ENCODE measurements at places on chromosomes 6 and 20.
A peak's percentile ranks its signal among the peaks of the same experiment; 100 is the strongest.

GRCh38 chr20:10855778-10856177 is 182.0 kb upstream of the JAG1 start:
- no peak for DNase-seq

DNA sequence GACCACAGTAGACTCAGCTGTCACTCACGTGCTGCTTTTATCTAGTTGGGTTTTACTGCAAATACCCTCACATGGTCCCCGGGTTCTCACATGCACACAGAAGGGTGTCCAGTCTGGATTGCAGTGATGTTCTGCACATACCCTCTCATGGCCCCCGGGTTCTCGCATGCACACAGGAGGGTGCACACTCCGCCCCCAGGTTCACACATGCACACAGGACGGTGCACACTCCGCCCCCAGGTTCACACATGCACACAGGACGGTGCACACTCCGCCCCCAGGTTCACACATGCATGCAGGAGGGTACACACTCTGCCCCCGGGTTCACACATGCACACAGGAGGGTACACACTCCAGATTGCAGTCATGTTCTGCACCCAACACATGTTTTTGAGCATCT is 224.3 kb downstream of the ERMARD start:
- no peak for DNase-seq

DNA sequence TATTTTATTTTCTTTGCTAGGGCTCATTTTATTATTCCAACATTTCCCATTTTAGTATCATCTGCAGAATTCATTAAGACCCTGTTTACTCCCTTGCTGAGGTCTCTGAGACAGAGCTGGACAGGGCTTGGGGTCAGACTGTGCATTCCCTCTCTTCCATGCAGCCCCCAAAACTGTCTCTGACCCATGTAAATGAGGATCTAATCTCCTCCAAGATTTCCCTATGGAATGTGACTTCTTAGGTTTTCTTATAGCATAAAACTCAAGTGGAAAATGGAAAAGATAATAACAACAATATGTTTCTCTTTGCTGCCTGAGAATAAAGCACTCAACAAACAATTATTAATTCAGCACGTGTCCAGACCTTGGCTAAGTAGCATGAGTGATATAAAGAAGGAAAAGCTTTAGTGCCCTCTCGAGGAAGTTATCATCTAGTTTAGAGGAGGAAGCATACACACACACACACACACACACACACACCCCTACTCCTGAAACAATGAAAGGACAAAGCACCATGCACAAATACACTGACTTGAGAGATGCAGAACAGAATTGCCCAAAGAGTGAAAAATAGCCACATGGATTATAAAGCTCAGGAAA is 815.5 kb downstream of the BCKDHB start:
- no peak for DNase-seq

- no peak for DNase-seq
Observed at GRCh38 chr20:51985013-51985415, 182.7 kb upstream of the SALL4 start.

GRCh38 chr20:7980332-7981046 is 39.1 kb downstream of the TMX4 start:
- peak; percentile 19 for DNase-seq

DNA sequence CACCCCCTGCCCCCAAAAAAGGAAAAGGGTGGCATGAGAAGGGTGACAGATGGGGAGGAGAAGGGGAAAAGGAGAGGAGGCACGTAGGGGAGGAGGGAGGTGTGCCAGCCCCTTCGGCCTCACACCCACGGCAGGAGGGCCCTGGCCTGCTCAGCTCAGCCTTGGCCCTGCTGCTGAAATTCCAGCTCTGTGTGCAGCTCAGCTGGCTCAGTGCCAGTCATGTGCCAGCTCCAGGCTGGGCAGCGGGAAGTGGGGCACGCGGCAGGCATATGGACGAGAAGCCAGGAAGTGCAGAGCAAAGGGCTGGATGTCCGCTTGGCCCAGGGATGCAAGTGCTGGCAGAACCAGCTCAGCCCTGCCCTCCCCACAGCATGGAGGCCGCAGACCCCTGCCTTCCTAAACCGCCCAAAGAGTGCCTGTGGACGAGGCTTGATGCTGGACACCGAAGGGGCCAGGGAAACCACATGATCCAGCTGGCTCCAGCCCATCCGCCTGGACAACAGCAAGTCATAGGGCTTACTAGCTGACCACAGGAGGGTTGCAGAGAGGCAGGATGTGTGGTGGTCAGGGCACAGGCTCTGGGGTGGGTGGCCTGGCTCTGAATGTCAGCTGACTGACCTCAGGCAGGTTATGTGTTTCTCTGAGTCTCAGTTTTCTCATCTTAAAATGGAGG is 60.2 kb downstream of the NOL4L start:
- no peak for DNase-seq

DNA sequence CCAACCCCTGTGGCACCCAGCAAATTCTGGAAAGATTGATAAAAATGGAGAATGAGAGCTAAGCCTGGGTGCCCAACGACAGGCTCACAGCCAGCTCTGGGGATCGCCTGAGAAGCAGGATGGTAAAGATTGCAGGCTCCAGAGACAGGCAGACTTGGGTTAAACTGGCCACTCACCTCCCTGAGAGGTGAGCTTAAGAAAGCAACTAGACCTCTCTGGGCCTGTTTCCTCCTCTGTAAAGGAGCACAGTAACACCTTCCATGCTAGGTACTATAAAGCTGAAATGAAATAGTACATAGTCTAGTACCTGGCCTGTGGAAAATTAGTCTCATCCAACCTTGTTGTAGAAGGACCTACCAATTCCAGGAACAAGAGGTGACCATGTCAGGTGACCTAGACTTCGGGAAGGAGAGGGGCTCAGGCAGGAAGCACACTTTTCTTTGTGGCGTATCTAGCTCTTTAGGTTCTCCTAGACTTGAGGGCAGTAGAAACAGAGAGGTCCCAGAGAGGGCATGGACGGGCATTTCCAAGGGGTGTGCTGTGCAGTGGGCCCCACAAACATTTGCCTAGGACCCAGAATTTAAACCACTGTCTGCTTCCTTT is 142.8 kb upstream of the MYLIP start:
- no peak for DNase-seq

GRCh38 chr6:130602151-130602770 is 224.9 kb upstream of the SMLR1 start:
- peak; percentile 26 for DNase-seq

DNA sequence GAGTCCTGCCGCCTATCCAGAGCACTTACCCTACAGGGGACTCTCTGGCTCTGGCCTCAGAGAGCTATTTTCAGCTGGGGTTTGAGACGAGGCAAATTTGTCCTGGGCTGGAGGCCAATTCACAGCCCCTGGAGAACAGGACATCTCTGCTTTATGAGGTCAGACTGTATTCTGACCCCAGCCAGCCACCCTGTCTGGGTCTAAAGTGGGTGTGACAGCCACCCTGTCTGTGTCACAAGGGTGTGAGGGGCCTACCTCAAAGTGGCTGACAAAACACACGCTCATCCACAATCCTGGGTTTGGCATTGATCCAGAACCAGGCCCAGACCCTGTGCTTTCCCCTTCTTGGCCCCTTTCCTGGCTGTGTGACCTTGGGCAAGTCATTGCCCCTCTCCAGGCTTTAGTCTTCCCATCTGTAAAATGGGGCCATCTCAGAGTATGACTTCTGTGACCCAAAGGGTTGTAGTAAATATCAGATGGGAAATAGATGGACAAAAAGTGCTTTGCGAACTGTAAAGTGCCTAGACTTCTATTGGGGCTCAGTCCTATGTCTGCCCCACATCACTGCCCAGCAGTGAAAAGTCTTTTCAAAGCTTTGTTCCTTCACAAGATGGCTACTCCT is 44.1 kb upstream of the TGM2 start:
- no peak for DNase-seq

DNA sequence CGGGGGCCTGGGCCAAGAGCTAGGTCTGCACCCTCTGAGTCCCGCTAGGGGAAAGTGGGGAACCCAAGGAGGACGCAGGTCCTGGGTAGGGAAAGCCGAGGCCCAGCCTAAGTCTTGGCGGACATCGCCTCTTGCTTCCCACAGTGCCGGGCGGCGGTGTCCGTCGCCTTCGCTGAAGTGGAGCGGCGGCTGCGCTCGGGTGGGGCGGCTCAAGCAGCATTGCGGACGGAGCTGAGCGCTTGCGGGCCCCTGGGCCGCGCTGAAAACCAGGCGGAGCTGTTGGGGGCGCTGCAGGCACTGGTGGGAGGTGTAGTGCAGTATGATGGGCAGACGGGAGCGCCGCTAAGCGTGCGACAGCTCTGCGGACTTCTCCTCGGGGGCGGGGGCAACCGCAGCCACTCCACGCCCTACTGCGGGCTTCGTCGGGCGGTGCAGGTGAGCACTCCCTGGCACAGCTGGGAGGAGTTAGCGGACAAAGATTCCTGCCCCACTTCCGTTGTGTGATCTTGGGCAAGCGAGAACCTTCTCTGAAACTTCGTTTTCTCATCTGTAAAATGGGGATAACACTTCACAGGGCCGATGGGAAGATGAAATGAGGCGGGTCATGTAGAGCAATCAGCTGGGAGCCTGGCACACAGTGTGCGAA is 4.2 kb downstream of the PRSS16 start:
- peak; percentile 86 for DNase-seq

DNA sequence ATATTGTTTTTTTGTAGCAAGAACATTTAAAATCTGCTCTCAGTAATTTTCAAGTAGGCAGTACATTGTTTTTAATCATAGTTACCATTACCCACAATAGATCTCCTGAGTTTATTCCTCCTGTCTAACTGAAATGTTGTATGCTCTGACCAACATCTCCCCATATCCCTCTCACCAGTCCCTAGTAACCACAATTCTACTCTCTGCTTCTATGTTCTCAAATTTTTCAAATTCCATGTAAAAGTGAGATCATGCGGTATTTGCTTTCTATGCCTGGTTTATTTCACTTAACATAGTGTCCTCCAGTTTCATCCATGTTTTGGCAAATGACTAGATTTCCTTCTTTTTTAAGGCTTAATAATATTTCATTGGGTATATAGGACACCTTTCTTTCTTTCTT is 300.5 kb downstream of the KCNQ5 start:
- DNase-seq, result no peak

DNA sequence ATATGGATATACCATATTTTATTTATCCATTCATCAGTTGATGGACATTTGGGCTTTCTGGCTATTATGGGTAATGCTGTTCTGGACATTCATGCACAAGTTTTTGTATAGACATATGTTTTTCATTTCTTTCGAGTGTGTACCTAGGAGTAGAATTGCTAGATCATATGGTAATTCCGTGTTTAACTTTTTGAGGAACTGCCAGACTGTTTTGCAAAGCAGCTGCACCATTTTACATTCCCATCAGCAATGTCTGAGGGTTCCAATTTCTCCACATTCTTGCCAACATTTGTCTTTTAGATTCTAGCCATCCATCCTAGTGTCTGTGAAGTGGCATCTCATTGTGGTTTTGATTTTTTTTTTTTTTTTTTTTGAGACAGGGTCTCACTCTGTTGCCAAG is 20.8 kb downstream of the SRC start:
- no peak for DNase-seq

DNA sequence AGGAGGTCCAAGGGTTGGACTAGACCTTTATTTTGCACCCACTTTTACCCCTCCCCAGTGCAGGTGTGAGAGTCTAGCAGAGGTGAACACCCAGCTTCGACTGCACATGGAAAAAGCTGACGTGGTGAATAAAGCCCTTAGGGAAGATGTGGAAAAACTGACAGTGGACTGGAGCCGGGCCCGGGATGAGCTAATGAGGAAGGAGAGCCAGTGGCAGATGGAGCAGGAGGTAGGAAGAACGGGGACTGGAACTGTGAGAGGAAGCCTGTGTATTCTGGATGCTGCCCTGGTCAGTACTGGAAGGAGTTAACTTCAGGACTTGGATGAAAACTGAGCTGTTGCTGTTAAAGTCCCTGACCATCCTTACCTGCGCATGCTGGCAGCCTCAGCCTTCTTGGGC is 10.6 kb downstream of the CEP250 start:
- no peak for DNase-seq

DNA sequence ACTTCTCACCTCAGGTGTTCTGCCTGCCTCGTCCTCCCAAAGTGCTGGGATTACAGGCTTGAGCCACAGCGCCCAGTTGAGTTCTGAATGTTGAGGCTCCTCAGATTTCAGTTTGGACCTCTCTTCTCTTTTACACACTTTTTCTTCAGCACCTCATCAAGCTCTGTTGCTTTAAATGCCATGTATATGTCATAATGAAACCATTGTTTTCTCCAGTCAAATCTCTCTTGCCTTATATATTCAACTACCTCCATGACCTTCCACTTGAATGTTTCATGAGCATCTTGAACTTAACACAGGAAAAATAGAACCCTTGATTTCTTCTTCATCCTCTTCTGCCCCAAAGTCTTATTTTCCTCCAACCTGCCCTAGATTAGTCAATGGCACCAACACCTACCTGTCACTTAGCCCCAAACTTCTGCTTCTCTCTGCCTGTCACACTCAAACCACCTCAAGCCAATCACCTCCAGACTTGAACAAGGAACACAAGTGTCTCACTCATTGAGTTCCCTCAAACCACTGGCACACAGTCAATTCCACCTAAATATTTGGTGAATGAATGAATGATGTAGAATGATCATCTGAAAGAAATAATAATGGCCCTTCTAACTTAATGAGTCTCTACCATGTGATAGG is 161.0 kb upstream of the SGK1 start:
- DNase-seq, result no peak

- no peak for DNase-seq
Observed at GRCh38 chr6:16950302-16950701, 151.5 kb upstream of the STMND1 start.

GRCh38 chr6:166582258-166582657 is 4.2 kb downstream of the RAMACL start:
- no peak for DNase-seq

GRCh38 chr6:151284012-151284411 is 44.2 kb downstream of the AKAP12 start:
- DNase-seq, result peak; percentile 14

DNA sequence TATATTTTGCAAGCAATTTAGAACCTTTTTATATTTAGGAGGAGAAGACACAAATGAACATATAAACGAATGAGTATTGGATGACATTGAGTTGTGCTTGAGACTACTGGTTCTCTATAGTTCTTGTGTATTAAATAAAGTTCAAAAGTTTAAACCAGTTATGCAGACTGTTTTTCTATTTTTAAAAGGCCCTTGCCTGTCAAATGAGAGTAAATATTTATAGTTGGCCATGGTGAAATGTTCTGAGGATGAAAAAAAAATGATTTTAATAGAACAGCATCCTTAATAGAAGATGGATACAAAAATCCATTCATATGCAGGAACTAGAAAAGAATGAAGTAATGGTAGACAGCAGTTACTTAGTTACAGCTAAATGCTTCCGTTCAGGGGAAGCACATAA is 63.5 kb upstream of the COL10A1 start:
- no peak for DNase-seq
